ENCODE measurements at places on chromosomes 6 and 20.

- no peak for DNase-seq
Observed at GRCh38 chr6:29676981-29677601, 3.9 kb downstream of the ZFP57 start.

GRCh38 chr6:163008186-163008585 is 280.4 kb downstream of the PACRG start:
- DNase-seq, result no peak

GRCh38 chr6:5838656-5839396 is 167.9 kb downstream of the NRN1 start:
- no peak for DNase-seq

DNA sequence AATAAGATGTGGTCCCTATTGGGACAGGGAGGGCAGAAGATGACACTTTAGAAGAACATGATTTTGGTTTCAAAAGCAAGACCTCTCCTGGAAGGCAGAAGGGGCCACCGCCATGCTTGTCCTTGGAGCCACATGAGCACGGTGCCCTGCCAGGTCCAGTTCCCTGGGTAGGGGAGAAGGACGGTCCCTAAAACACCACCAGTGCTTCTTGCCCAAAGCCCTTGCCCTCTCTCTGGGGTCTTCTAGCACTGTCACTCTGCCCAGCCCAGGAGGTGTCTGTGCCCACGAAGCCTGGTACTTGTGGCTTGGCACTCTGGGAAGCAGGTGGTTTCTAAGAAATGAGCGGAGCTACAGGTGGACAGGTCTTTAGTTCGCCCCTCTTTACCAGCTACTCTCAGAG is 46.0 kb downstream of the PLCG1 start:
- DNase-seq, result no peak

DNA sequence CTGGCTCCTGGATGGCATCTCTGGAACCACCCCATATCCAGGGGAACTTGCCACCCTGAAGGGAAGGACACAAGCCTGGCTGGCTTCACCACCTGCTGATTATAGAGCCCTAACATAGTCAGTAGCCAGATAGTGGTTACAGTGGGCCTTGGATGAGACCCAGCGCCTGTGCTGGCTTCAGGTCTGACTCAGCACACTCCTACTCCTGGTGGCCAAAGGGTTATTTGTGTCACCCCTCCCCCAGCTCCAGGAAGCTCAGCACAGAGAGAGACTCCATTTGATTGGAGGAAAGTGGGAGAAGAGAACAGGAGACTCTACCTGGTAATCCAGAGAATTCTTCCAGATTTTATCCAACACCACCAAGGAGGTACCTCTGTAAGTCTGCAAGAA is 12.8 kb downstream of the SNX14 start:
- no peak for DNase-seq
